Kidney (tissue), 22 donors: ENCODE measurements at places on chromosomes 7 and 10.
A peak's percentile ranks its signal among the peaks of the same experiment; 100 is the strongest.

- DNase-seq: no peak
Measured at GRCh38 chr10:511849-512191, 177.6 kb downstream of the DIP2C start.

DNA sequence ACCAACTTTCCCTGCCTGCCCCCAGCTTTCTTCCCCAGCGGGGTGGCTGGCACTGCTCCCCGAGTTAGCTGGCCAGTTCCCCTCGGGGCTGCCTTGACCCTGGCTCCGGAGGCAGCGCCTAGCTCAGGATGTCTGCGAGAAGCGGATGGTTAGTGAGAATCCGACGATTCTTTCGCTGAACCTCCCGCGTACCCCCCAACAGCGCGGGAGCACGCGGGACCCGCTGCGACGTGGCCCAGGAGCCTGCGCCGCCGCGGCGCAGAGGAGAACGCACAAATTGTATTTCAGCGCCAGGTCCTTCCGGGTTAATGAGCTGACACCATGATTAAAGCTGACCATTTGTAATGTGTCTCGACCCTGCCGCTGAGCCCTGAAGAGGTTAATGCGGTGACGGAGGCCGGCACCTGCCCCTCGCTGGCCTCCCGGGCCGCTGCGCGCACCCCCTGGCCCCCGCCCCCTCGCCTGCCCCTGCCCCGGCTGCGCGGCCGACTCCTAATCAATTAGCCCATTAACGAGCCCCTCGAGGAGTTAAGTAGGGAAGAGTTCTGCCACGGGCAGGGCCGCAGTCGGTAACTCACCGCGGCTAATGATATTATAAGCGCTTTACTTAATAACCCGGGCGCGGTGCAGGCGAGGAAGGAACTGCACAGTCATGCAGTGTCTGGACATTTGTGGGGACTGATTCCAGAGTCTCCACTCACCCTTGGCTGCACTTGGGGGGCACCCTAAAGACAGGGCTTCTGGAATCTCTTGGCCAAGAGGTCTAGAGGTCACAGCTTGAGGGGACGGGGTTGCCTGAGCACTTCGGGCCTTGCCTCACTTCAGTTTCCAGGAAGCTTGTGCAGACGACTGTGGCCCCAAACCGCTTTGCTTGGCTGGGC, 1.7 kb upstream of the HMX2 start:
- no peak for DNase-seq

GRCh38 chr7:11237742-11238141, 264.1 kb downstream of the PHF14 start:
- no peak for DNase-seq

DNA sequence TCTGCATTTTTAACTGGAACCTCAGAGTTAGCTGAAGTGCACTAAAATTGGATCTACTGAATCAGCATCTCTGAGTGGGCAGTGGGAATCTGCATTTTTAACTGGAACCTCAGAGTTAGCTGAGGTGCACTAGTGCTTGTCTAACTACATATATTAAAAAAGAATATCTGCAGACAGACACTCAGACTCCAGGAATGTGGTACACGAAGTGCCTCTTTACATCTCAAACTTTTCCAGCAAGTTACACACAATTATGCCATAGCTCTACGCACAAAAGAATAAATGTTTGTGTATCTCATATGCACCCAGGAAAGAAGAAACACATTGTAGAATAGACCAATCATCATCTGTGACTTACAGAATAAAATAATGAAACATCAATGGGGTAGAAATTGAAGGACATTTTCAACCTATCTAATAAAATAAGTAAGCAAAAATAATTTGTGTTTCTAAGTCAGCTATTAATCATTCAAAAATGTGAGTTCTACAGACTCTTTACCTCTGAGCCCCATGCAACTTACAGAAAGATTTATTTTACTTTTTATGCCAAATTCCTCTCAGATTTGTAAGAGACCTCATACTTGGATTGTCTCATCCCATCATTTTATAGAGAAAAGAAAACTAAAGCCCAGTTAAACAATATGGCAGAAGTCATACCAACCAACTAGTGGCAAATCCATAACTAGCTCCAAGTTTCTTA, 28.3 kb downstream of the PPP1R3A start:
- DNase-seq: no peak

GRCh38 chr10:128843972-128844371, 623.1 kb upstream of the MGMT start:
- no peak for DNase-seq

GRCh38 chr10:98667081-98667480, 220.3 kb upstream of the HPS1 start:
- no peak for DNase-seq

DNA sequence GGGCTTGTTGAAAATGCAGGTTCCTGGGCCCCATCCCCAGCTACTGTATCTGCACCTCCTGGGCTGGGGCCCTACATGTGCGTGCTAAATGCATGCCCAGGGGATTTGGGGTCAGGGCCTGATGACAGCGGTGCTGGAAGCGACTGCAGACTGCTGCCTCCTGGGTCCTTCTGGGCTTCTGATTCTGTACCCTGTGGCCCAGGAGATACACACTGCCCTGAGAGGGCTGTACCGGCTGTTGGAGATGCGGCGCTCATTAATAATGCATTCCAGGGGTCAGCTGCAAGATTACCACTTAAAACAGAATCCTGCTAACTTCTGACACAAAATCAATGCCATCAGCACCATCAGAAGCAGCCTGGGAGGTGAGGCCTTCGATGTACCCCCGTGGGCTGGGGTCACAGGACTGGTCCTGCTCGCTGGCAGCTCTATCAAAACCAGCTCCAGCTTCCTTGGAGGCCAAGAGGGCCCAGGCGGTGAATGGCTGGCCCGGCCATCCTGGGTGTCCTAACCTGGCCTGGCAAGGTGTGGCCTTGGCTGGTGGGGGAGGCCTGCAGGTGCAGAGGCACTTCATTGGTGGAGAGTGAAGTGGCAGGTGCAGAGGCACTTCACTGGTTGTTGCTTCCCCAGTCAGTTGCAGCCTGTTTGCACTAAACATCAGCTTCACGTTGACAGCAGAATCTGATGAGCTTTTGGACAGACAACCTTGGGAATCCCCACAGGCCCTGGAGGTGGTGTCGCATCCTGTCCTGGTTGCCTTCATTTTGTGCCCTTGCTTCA, 79.2 kb downstream of the GLRX3 start:
- DNase-seq: no peak

DNA sequence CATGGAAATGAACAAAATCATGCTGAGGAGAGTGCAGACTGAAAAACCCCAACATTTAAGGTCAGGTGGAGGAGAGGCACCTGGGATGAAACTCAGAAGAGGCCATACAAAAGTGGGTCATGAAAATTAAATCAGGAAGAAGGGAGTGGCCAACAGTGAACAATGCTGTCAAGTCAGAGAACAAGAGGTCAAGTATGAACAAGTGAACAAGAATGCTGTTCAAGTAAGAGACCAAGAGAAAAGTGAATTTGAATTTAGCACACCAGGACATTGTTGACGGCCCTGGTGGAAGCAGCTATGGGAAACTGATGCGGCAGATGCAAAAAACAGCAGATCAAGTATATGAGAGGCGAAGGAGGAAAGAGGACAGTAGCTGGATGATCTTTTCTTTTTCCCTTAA, 7.9 kb downstream of the CEP41 start:
- DNase-seq: no peak

GRCh38 chr10:113042868-113043267, 92.8 kb downstream of the TCF7L2 start:
- no peak for DNase-seq

- no peak for DNase-seq
Measured at GRCh38 chr7:69739190-69739589, 140.9 kb downstream of the AUTS2 start.

- DNase-seq: no peak
Measured at GRCh38 chr7:158369290-158369689, 218.3 kb downstream of the PTPRN2 start.

GRCh38 chr10:93181271-93182048, 107.8 kb downstream of the CYP26A1 start:
- DNase-seq: no peak

GRCh38 chr7:134789967-134790685, 10.7 kb downstream of the CALD1 start:
- DNase-seq: peak; percentile 83

GRCh38 chr10:66834802-66835201, 91.0 kb upstream of the LRRTM3 start:
- no peak for DNase-seq

DNA sequence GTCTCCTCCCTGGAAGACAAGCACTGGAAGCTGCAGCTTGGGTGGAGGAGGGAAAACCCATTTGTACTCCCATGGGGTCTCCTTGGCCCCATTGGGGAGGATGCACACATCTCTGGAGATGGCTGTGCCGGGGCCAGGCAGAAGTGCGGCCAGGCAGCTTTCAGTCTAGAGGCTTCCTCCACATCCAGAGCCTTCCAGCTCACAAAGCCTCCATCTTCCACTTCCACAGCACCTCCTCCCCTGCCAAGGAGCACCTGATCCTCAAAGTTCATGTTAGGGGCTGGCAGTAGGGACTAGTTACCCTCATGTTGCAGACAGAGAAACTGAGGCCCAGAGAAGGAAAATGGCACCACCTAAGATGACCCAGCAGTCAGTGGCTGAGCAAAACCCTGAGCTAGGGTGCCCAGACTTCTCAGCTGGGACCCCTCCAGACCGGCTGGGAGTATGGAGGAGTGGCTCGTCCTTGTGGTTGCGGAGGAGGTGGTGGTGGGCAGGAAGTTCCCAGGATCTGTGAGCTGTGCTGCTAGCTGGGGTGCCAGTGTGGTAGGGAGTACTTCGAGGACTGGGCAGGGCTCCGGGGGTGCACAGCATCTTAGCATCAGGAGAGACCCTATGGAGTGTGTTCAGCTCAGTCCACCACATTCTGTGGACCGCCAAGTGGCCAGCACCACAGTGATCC, 44.2 kb downstream of the ADCYAP1R1 start:
- DNase-seq: no peak

- DNase-seq: no peak
Measured at GRCh38 chr10:31421322-31421721, 102.3 kb downstream of the ZEB1 start.

DNA sequence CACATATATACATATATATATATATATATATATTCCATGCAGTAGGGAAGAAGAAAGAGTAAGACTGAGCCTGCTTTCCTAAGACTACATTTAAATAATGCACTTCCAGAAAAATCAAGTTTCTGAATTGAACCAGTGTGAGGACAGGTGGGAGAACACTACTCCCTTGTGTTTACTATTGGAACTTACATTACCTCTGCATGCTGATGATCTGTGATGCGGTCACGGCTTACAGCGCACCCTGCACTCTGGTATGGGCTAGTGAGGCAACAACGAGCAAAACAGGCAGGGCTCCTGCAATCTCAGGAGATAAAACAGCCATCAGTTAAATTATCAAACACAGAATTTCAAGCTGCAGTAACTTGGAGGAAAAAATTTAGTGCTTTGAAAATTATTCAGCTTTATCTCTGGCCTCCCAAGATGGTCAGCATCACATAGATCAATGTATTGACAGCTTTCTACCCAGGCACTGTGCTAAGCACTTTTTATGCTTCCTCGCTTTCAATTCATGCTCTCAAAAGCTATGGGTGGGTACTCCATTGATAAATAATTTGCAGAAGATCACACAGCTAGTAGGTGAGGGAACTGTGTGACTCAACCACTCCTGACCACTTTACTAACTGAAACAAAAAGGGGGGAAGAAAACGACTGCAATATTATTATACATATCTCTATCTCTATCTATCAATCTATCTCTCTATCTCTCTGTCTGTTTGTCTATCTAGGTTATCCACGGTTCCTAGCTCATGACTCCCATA, 20.5 kb upstream of the SLC16A12 start:
- DNase-seq: no peak

GRCh38 chr10:78203915-78204818, 170.5 kb downstream of the RPS24 start:
- no peak for DNase-seq

DNA sequence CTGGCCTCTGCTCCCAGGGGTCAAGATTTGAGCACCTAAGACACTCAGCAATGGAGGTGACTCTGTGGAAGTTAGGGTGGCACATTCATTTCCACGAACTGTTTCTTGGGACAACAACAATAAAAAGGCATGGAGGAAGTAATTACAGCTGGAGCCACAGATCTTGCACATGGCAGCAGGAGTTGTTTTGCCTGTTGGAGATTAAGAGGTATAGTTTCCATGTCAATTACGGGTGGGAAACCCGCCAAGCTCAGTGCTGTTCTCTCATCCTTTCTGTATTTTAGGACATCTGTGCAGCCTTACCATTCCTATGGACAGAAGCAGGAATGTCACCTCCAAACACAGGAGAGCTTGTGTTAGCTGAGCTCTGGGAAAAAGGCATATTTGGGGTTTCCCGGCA, 201.2 kb downstream of the SNX10 start:
- no peak for DNase-seq

GRCh38 chr10:73837072-73837471, 25.7 kb upstream of the NDST2 start:
- no peak for DNase-seq

DNA sequence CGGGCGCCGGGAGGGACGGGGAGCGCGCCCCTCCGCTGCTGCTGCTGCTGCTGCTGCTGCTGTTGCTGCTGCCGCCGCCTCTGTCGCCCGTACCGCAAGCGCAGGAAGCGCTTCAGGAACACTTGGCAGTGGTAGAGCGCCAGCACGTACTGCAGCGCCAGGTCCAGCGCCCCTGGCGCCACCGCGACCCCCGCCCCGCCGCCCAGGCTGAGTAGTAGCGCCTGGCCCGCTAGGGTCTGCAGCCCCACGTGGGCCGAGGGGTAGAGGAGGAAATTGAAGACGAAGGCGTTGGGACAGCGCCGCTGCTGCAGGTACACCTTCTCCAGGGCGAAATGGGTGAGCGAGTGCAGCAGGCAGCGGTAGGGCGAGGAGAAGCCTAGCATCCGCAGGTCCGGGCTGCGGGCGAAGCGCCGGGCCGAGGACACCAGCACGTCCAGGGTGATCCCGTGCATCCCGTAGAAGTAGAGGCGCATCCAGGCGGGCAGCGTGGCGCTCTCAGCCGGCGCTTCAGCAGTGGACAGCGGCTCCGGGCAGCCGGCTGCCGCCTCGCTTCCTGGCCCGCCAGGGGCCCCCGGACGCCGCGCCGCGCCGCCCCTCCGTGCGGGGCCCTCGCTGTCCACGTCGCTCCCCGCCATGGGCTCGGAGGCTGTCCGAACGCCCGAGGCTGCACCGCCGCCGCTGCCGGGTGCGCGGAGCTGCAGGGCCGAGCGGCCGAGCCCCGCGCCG, at the start of gene TMEM229A:
Gene TMEM229A (minus strand): TSS at position 699 of the 726 bp plus-strand sequence. CDS start 64 bp downstream, at position 635.
- peak; percentile 76 for DNase-seq

DNA sequence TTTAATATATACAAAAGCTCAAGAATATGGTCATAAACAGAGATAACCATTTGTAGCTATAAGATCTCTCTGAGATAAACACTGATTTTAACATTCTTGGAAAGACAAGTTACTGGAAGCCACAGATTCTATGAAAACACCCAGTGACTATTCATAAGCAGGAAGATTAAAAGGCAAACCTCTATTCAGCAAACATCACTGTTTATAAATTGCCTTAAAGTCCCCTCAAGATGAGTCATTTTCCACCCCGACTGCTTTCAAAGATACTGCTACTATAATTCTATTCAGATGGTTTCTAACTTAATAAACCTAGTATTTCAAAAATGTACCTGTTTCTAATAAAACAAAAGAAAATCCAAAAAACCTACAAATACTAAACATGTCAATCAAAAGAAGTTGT, 21.0 kb downstream of the TM9SF3 start:
- no peak for DNase-seq

- DNase-seq: no peak
Measured at GRCh38 chr7:73726083-73726466, 6.6 kb upstream of the STX1A start.

GRCh38 chr7:47691988-47692387, 110.1 kb upstream of the TNS3 start:
- DNase-seq: no peak
